Purkinje cell (primary cell): ENCODE measurements at places on chromosomes 4 and X. TPM values are rescaled to one million over a fixed set of nuclear protein-coding genes. Genes with fewer than 3 reads are reported as not detected.

RHOXF1 gene
- polyA plus RNA-seq = 1.8 TPM in 1 of 2 replicates, not detected in the other

DACH2 gene
- 0.22 and 1.7 TPM in 2 replicates for polyA plus RNA-seq

TCEAL7 gene
- polyA plus RNA-seq = 45.5 and 176 TPM in 2 replicates

SPANXC gene
- not detected in 2 replicates for polyA plus RNA-seq

DCAF12L1 gene
- polyA plus RNA-seq = not detected in 2 replicates

PLXNB3 gene
- polyA plus RNA-seq = not detected in 2 replicates

ASIC5 gene
- not detected in 2 replicates for polyA plus RNA-seq
